ENCODE measurements at places on chromosomes 3 and 15.

GRCh38 chr3:79383402-79384012, 384.3 kb downstream of the ROBO1 start:
- DNase-seq, result no peak

- no peak for DNase-seq
Measured at GRCh38 chr3:22582266-22582665, 620.9 kb upstream of the UBE2E2 start.

GRCh38 chr3:155970398-155970797, 99.9 kb downstream of the GMPS start:
- no peak for DNase-seq

GRCh38 chr3:94004301-94004910, 24.0 kb downstream of the STX19 start:
- DNase-seq, result no peak

DNA sequence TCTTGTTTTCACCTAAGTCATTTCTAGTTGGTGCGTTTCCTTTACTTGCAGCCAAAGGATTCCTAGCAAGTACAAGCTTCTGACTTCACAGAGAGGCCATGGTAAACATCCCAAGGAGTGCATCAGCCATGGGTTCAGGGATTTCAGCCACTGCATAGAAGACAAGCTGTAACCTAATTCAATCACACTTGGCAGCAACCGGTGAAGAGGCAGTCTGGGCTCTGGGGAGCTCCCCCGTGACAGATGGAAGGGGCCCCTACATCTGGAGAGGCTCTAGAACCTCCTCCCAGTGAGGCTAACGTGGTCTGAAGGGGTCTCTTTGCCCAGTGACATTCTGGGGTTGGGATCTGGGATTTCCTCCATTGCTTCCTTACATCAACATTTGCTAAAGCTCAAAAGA, 8.4 kb upstream of the SNRPA1 start:
- DNase-seq, result no peak

DNA sequence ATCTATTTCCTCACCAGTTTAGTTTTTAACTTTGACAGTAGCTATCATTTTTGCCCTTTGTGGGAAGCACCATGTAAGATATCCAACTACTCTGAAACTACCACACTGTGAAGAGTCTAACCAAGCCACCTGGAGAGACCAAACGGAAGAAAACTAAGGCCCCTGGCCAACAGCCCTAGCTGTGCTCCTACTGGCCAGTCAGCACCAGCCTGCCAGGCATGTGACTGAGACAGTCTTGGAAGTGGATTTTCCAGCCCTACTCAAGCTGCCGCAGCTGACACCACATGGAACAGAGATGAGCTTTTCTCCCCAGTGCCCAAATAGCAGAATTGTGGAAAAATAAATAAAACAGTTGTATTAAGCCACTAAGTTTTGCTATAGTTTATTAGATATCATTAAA, 2.9 kb upstream of the TBC1D5 start:
- DNase-seq, result no peak

DNA sequence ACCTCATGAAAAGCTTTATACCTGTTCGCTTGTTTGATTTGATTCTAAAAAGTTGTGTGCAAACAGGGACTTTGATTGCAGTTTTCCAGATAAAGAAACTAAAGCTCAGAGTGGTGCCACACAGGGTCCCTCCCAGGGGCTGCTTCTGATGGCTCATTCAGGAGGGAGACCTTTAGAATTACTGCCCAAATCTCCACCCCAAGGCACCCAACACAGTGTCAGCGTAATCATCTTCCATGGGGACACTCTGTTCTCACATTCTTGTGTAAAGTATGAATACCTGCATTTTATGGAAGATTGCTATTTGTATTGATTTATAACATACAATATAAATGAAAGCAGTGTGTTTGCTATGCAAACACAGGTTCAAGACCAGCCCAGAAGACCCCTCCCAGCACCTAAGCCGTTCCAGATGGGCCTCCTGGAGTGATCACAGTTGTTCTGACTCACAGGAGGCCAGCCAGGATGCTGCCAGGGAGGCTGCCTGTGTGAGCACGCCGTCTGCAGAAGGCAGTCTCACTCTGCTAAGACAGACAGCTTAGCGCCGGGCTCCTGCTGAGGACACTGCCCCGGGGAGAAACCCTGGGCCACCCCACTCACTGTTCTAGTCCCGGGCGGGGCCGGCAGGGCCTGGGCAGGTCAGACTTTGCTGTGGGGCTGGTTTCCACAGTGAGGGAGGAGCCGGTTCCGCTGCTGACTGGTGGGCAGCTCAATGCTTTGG, 185.6 kb downstream of the FAM43A start:
- DNase-seq, result no peak

DNA sequence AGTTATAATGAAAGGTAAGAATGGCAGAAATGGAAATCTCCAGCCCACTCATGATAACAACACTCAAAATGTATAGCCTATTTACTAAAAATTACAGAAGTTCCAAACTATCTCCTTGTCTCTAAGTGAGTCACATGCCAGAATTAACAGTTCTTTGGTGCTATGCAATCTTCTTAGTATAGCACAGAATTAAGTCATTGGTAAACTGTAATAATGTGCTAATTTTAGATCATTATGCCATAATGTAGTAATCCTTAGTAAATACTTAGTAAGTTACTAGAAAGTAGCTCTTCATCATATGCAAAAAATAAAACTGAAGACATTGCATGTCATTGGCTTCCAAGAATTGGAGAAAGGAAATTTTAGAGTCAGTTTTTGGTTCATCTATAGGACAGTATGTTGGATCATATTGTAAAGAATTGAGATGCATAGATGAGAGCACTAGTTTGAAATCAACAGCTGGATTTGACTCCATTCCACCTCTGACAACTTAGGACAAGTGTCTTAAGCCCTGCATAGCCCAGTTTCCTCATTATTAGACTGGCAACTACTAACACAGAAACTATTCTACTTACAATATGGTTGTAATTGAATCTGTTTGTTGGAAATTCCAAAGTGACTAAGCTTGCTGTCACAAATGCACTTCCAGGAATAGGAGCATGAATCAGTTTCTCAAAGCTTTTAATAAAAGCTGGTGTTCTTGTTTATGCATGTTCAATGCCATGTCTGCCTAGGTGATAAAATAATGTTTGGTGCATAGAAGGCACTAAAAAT, 40.1 kb upstream of the CD47 start:
- DNase-seq, result no peak

GRCh38 chr3:142436951-142437585, 10.8 kb downstream of the XRN1 start:
- no peak for DNase-seq

DNA sequence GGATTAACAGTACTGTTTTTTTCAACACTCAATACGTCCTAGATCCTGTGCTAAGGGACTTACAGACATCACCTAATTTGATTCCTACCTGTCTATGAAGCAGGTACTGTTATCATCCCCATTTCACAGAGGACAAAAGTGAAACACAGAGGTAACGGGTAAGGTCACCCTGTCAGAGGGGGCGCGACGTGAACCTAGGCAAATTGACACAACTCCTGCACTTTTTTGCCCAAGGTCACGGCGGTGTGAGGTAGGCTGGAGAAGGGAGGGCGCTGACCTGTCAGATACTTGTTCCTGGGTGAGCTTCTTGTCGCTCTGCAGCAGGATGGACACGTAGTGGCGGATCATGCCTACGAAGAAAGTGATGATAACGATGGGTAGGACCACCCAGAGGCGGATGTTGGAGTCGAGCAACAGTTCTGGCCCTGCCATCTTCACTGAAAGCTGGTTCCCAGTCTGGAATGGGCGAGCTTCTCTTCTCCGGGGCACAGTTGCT, 363 bp downstream of the EMC3 start:
- DNase-seq, result no peak

GRCh38 chr3:114622001-114622400, 328.2 kb downstream of the TIGIT start:
- DNase-seq, result no peak

- no peak for DNase-seq
Measured at GRCh38 chr3:146537603-146538002, 6.8 kb downstream of the PLSCR1 start.

- no peak for DNase-seq
Measured at GRCh38 chr3:46105306-46105919, 78.1 kb upstream of the XCR1 start.

- DNase-seq, result no peak
Measured at GRCh38 chr3:194100856-194101390, 35.0 kb upstream of the HES1 start.

DNA sequence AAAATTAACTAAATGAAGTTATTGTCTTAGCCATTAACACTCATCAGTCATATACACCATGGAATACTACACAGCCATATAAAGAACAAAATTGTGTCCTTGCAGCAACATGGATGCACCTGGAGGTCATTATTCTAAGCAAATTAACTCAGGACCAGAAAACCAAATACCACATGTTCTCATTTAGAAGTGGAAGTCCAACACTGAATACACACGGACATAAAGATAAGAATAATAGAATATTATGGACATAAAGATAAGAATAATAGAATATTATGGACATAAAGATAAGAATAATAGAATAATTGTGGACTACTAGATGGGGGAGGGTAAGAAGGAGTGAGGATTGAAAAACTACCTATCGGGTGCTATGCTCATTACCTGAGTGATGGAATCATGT, 122.3 kb downstream of the CHL1 start:
- DNase-seq, result no peak

DNA sequence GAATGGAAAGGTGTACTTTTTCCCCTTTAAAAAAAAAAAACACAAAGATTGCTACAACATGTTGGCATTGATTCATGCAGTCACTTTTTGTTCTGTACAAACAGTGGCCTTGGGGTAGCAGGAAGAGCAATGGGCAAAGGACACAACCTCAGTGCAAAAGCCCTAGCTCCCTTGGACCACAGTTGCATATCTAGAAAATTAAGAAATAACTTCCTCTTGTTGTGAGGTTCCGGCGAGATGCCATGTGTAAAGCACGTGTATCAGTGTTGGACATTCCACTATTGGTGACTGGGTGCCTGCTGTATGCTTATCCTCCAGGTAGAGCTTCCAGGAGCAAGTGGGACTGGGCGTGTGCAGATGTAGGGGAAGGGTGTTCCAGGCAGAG, 164.5 kb downstream of the THSD4 start:
- no peak for DNase-seq

DNA sequence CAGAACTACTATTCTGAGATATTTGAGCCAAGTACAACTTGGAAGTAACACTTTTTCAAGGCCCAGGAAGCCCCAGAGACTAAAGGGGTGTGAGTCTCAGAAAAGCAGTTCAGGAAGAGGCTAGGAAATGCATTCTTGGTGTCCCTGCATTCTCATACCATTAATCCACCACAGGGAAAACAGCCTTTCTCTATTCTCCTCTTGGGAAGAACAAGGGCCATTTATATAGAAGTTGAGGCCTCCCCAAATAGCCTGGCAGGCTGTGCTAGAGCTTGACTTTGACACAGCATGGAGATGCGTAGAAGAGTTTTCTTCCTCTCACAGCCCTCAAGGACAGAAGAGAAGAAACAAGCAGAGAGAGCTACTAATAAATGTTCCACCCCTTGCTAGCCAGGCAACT, 5.5 kb upstream of the NR2C2 start:
- DNase-seq, result no peak

DNA sequence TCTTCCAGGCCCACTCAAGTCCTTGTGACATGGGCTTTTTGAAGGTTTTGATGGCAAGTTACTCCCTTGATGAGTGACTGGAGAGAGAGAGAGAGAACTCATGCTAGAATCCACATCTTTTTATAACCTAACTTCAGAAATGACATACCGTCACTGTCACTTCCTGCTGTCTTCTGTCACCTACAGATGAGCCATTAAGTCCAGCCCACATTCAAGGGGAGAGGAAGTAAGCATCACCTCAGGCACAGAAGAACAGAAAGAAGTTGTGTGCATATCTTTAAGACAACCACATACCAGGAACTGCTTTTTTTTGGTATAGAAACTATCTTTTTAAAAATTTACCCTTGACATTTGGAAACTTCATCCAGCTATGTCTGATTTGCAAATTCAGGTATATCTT, 16.6 kb upstream of the TXNRD3 start:
- no peak for DNase-seq

DNA sequence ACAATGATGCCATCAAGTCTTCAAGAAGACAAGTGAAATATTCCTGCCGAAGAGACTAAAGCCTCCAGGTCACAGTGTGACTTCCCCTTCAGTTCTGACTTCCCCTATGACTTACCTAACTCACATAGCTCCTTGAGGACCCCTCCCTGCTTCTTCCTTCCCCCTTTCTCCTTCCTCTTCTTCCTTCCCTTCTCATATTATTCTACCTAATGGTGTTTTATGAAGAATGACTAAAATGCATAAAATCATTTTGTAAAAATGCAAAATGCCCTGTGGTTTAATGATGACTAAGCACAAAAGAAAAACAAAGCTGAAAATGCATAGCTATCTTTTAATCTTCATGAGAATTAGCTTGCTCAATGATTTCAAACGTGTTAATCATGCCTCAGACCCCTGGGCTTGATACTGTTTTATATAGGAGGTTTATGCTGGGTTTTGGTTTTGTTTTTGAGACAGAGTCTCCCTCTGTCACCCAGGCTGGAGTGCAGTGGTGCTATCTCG, 26.1 kb upstream of the TM4SF4 start:
- no peak for DNase-seq

DNA sequence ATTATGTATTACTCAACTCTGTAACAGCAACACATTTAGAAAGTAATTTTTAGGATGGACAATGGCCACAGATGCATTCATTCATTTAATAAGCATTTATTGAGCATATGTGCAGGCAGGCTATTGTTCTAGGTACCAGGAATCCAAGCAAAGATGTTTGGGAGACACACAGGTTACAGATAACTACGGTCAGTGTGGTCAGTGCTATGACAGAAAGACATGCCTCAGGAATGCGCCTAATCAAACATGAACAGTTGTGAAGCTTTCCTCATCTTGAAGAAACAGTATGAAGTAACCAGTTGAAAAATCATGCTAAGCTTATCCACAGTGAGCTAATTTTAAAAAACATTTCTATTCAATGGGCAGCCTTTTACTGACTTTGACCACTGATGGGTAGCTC, 155.4 kb upstream of the CCDC54 start:
- DNase-seq, result no peak

GRCh38 chr15:96521386-96521785, 190.9 kb downstream of the NR2F2 start:
- DNase-seq, result no peak

DNA sequence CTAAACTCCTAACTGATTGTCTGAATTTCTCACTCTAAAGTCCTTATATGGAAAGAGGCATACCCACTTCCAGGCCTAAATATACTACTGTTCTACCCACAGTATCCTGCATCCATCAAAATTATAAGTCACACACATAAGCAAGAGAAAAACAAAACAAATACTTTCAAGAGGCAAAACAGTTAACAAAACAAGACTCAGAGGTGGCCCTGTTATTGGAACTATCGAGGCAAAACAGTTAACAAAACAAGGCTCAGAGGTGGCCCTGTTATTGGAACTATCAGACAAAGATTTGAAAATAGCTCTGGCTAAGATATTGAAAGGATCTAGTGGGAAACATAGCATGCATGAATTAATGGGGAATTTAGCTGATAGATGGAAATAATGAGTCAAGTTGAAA, 224.2 kb upstream of the CGNL1 start:
- DNase-seq, result no peak

GRCh38 chr3:33377489-33377888, 62.7 kb downstream of the UBP1 start:
- no peak for DNase-seq

DNA sequence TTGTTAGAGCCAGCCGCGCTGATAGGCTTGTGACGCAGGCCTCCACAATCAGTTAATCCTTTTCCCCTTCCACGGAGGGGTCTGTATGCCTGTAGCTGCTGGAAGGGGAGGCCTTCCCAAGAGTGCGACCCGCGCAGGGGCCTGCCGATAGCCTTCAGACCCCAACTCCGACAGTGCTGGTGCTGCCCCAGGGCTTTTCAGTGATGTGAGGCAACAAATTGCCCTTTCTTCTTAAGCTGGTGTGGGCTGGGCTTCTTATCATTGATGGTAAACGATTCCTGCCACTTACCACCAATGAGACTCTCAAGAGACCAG, 143.4 kb downstream of the CHSY1 start:
- DNase-seq, result no peak

All from stimulated activated CD8-positive, alpha-beta memory T cell treated with anti-CD3 and anti-CD28 coated beads, Interleukin-4, amount 100 ng/mL, for 4 hours (primary cell).